ENCODE measurements at places on chromosomes 4 and X. TPM values are rescaled to one million over a fixed set of nuclear protein-coding genes. Genes with fewer than 3 reads are reported as not detected.

CXXC4 gene
- 0.93 TPM for total RNA-seq

GAGE12H gene
- not detected for total RNA-seq

DNA sequence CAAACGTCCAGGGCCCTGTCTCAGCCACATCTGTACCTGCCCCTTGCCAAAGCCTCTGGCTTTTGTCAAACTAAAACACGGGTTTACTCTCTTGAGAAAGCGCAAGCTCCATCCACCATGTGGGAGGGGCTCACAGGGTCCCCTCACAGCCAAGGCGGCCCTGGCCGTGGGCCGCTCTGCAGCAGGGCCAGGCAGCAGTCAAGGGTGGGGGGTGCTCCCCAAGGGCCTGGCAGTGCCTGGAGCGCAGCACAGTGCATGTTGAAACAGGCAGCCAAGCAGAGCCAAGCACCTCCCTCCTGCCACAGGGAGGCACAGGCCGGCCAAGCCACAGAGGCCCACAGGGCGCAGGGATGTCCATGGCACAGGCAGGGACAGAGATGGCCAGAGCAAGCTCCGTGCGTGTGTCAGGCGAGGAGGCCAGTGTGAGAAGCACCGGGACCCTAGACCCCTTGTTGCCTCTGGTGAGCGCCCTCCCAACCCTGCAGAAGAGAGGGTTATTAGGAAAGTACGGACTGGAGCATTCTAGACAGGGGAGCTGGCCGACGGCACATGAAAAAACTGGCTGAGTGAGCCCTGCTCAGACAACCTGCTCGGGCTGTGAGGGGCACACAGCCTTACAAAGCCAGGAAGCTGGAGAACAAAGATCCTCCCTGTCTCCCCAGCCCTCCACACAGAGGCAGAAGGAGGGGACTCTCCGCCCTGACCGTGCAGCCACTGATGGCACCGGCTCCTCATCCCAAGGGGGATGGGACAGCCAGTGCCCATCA lies 39.0 kb downstream of the FAM53A start:
- H3K4me1 ChIP-seq: no peaks in the 10 kb centered on the region
- no peak for DNase-seq
- no peaks in the 10 kb centered on the region for H3K36me3 ChIP-seq
- no peak overlapping the region for H3K4me3 ChIP-seq

DNA sequence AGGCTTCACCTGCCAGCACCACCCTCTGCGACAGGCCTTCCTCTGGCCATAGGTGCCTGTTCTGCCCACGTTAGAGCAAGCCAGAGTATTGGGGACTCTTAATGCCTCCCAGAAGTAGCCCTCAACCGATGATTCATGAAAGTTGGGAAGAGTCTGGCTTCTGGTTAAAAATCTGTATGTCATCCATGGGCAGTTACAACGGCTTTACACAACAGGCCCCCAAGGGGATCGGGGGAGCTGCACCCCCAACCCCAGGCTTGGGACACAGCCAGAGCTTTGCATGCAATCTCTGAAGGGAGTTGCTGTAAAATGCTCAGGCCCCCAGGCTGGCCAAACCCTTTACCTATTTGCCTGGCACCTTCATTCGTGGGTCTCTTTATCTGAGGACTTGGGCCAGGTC lies 5.4 kb upstream of the CYTL1 start:
- H3K4me1 ChIP-seq: no peaks in the 10 kb centered on the region
- no peak overlapping the region for H3K27ac ChIP-seq
- no peak overlapping the region for H3K4me3 ChIP-seq
- no peaks in the 10 kb centered on the region for H3K27me3 ChIP-seq

GRCh38 chr4:32145987-32146386 lies 1425.8 kb downstream of the PCDH7 start:
- H3K4me1 ChIP-seq: no peaks in the 10 kb centered on the region
- no peak for DNase-seq
- H3K27me3 ChIP-seq: no peaks in the 10 kb centered on the region
- H3K27ac ChIP-seq: no peak overlapping the region
- no peak overlapping the region for H3K4me3 ChIP-seq

- no peak overlapping the region for H3K27ac ChIP-seq
- DNase-seq: no peak
- no peaks in the 10 kb centered on the region for H3K36me3 ChIP-seq
- no peaks in the 10 kb centered on the region for H3K27me3 ChIP-seq
- no peaks in the 10 kb centered on the region for H3K4me1 ChIP-seq
These were observed 257.5 kb upstream of the FTHL17 start for GRCh38 chrX:31329298-31329697.

Measured in aorta (tissue), 5 donors.